NCI-H1092 (cell line): ENCODE measurements at places on chromosomes 1 and 21.

- no peak for DNase-seq
These were observed 12.6 kb downstream of the FALEC start for GRCh38 chr1:150528196-150528595.

DNA sequence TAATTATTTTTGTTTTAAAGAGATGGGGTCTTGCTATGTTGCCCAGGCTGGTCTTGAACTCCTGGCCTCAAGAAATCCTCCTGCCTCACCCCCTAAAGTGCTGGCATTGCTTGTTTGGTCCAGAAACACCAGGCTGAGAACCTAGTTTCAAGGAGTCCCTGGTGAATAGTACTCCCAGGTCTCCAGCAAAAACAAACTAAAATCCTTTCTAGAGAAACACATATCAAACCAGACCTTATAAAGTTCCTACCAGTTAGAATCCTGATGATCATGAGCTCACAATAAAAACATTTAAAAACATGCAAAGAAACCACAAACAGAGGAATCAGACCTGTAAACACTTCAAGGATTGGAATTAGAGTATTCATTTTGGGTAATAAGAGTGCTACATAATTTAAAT, 34.4 kb upstream of the PADI1 start:
- no peak for DNase-seq

GRCh38 chr1:31944205-31945089, 6.3 kb upstream of the PTP4A2 start:
- no peak for DNase-seq

DNA sequence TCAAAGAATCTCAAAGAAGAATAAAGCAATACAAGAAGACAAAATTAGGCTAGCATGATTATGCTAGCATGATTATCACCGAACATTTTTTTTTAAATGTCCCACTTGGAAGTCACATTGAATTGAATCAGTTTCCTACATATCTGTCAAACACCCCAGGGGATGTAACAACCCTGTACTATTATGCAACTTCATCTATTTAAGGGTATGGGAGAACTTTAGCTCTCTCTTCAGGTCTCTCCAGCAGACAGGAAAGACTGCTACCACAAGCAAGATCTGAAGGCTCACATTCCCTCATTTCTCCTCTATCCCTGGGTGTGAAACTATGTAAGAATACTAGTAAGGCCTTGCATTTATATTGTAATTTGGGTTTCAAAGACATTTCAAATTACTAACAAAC, 52.8 kb downstream of the EDEM3 start:
- DNase-seq, result no peak

DNA sequence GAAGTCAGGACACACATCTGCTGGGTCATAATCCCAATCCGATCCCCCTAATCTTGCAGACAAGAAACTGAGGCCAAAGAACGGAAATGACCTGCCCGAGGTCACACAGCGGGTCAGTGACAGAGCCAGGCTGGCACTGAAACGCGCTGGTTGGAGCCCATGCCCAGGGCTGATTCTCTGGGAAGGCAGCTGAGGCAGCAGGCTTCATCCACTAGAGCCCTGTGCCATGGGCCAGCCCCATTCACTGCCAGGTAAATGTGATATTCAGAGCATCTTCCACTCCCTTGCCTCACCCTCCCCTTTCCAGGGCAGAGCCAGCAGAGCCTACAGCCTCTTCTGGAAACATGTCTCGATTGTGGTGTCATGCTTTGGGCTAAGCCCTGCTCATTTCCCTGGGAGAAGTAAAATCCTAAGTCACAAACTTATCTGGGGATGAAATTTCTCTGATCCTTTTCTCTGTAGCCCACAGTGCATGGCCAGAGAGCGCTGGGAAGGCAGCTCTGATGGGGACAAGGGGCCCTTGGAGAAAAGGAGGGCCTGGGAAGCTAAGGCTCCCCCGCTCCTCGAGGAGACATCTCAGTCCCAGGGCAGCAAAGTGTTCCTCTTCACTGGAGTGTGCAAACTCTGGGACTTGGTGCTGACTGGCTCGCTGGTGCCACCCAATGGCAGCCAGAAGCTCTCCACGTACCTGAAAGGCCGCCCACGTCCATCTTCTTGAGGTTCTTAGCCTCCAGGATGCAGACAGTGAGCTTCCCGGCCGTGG, 110.4 kb downstream of the SYT2 start:
- DNase-seq, result no peak

DNA sequence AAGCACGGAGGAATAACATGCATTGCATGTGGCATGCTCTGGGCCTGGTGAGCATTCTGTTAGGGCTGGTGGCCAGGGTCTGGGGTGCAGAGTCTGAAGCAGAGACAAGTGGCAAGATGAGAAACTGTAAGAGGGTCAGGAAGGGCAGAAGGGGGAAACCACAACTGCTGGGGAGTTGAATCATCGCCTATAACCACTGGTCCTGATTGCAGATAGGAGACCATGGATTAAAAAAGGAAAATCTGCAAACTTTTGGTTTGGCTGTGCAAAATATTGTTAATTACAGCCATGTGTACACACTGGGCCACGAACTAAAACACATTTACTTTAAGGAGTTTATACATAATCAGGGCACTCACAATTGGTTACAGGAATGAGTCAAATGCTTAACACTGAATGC, 76.6 kb downstream of the TGFBR3 start:
- DNase-seq, result no peak
